ENCODE measurements at places on chromosomes 16 and 17. TPM values are rescaled to one million over a fixed set of nuclear protein-coding genes. Genes with fewer than 3 reads are reported as not detected.

ANKRD40CL gene
- polyA plus RNA-seq = not detected

GRCh38 chr17:73415782-73416181 lies 104.0 kb upstream of the CDC42EP4 start:
- DNase-seq = no peak

DNA sequence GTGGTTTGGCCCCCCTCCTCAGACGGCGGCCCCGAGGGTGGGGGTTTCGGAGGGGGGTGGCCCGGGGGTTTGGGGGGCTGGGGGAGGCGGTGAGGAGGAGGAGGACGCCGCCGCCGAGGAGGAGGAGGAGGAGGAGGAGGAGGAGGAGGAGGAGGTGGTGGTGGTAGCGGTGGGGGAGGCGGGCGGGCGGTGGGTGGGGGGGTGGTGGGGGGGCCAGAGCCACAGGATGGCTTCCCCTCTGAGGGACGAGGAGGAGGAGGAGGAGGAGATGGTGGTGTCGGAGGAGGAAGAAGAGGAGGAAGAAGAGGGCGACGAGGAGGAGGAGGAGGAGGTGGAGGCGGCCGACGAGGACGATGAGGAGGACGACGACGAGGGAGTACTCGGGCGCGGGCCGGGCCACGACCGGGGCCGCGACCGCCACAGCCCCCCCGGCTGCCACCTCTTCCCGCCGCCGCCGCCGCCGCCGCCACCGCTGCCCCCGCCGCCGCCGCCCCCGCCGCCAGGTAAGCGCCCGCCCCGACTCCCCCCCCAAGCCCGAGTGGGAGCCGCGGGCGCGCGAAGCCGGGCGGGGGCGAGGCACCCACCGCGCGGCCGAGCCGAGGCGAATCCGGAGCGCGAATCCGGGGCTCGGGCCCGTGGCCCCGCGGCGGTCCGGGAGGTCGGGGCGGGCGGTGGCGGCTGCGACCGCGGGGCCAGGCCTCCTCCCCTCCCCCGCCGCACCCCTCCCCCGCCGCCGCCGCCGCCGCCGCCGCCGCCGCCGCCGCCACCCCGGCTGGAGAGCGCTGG lies 3.8 kb upstream of the CHD3 start:
- no peak for DNase-seq

DNA sequence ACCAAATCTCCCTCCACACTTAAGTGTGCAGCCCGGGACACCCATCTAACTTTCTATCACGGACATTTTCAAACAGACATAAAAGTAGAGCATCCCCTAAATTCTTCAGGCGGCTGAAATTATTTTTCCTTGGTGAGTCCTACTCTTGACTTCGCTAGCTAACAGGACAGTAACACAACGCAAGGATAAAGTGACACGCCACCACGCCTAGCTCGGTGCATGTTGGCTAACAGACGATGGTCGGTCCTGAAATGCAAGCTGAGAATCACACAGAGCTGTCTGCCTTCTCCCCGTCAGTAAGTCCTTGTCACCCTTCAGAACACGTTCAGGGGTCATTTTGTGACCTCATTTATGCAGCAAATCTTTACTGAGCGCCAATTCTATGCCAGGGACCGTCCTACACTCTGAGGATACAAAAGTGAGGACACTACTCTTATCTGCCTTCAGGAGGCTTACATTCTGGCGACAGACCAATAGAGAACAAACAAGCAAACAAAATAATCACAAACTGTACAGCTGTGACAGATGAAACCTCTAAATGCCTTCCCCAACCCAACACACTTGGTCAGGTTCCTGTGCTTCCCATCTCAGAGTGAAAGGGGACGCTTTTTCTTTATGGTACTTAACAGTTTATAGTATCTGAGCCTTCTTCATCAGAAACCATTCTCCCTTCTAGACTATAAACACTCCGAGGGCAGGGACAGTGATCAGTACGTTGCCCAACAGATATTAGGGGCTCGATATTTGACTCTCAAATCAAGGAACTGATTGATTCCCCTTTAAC lies 1.3 kb downstream of the NTAN1 start:
- no peak for DNase-seq

All from BJ (cell line).